ENCODE measurements at places on chromosomes 16 and 17.

- DNase-seq, result no peak
These were observed 2.0 kb downstream of the SRCAP start for GRCh38 chr16:30700971-30701370.

GRCh38 chr17:48102798-48103715 is 1.8 kb upstream of the CBX1 start:
- no peak for DNase-seq

DNA sequence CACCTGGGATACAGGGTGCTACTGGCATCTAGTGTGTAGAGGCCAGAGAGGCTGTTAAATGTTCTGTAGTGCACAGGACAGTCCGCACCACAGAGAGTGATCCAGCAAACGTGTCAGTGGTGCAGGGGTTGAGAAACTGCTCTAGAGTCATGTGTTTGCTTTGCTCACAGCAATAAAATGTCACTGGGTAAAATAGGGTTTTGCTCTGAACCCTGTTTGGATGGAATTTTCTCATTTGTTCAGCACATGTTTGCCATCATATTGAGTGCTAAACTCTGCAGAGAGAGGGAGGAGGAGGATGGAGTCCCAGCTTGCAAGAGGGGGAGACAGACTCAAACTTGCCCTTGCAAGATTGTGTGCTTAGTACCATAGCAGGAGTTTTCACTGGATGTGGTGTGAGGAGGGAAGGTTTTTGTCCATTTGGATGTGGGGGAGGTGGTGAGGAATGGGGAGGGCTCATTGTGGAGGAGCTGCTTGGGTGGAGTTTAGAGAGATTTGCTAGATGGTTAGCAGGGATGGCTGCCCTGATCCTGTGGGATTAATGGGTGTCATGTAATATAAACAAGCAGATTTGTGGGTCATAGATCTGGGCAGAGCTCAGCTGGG is 11.8 kb downstream of the PLCG2 start:
- no peak for DNase-seq

GRCh38 chr16:51875834-51876600 is 670.9 kb downstream of the TOX3 start:
- no peak for DNase-seq

GRCh38 chr16:63816276-63816675 is 1305.6 kb downstream of the CDH11 start:
- no peak for DNase-seq

GRCh38 chr16:19680881-19681340 is 37.1 kb downstream of the KNOP1 start:
- DNase-seq, result no peak

DNA sequence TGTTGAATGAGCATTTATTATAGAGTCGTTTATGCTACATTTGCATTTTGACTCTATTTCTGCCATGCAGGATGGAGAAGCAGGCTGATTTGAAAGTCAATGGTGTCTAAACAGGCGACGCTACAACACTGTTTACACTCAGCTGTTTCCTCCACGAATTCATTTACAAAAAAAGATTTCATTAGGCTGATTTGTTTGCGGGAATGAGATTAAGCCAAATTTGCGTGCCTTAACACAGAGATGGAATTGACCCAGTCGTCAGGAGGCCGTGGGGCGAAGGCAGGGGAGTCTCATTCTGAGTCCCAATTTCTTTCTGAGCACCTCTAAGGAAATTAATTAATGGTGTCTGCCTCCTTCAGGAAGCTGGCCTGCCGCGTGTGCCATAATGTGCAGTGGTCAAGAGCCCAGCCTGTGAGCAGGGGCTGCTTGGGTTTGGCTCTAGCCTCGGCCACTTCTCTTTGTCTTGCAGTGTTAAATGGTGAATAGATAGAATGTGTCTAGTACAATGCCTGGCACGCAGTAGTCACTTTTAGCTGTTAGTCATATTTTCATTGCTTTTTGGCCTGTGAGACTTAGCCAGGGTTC is 88.6 kb upstream of the NKD1 start:
- DNase-seq, result no peak

GRCh38 chr16:79721270-79721669 is 120.7 kb upstream of the MAF start:
- DNase-seq, result no peak

GRCh38 chr17:45063198-45063597 is 2.1 kb downstream of the NMT1 start:
- no peak for DNase-seq

DNA sequence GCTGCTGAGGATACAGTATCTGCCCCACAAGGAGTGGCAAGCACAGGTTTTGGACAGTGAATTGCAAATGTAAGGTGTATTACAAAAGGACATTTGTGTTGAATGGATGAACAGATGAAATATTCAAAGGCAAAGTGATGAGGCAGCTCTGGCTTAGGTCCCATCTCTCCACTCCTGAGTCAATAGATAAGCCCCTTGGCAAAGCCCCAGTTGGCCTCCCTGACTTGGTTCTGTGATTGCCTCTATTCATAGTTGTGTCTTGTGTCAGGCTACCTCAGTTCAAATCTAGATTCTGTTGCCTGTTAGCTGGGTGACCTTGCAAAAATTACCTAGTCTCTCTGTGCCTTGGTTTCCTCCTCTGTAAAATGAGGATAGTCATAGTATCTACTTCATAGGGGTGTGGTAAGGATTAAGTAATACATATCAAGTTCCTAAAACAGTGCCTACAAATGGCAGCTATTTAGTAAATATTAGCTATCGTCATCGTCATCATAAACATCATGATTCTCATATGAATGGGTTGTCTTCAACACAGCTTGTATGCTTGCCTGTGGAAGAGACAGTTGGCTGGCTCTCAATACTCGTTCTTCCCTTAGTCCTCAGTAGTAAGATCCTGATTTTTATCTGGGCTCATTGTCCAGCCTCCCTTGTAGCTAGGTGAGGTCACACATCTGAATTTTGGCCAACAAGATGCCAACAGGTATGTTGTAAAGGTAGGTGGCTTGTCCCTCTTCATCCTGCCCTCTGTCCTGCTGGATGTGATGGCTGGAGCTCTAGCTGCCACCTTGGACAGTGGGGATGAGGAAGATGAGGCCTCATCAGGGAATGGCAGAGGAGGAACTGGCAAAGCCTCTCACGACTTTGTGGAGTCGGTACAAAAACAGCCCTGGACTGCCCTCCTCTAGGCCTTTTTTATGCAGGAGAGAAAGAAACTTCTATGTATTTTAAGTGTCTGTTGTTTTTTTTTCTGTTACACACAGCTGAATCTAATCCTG is 2.1 kb upstream of the MFAP4 start:
- DNase-seq, result no peak

GRCh38 chr17:69150333-69150732 is 8.6 kb upstream of the ABCA6 start:
- DNase-seq, result no peak

DNA sequence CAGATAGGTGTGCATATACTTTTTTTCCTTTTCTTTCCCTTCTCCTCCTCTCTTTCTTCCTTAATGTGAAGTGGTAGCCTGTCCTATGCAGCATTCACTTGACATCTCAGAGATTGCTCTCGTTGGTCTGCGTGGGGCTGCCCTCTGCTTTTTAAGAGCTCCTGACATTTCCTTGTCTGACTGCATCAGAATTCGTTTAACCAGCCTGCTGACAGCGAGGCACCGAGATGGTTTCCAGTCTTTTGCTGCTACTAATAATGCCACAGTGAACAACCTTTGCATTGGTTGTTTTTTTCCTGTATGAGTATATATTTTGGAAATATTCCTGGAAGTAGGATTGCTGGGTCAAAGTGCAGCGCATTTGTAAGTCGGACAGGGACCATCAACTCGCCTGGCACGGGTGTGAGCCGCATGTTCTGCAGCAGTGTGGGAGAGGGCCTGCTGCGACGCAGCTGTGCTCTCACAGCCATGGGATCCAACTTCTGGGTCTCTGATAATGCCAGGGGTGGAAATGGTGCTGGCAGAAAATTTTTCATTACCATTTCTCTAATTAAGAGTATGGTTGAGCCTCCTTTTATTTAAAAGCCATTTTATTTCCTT is 154.3 kb downstream of the SNX29 start:
- DNase-seq, result no peak

DNA sequence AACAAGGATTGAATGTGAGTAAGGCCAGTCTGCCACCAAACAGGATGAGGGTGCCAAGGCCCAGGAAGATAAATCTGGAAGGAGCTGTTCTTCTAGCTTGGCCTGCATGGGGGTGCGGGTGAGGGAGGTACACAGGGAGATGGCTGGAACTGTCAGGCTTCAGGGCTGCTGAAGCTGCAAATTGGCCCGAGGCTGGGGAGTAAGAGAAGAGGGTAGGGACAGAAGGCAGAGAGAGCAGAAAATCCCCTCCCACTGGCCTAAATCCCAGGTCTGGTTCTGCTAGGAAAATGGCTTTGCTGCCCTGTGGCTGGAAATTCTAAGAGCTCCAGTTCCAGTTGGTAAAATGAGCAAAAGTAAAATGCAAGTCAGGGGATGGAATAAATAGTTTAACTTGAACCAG is 87.9 kb downstream of the CCDC182 start:
- no peak for DNase-seq

GRCh38 chr17:11797803-11798202 is 199.5 kb downstream of the ZNF18 start:
- no peak for DNase-seq

GRCh38 chr16:87145181-87146176 is 171.7 kb downstream of the C16orf95 start:
- DNase-seq, result no peak

GRCh38 chr17:33582661-33583060 is 289.6 kb upstream of the ASIC2 start:
- DNase-seq, result no peak

DNA sequence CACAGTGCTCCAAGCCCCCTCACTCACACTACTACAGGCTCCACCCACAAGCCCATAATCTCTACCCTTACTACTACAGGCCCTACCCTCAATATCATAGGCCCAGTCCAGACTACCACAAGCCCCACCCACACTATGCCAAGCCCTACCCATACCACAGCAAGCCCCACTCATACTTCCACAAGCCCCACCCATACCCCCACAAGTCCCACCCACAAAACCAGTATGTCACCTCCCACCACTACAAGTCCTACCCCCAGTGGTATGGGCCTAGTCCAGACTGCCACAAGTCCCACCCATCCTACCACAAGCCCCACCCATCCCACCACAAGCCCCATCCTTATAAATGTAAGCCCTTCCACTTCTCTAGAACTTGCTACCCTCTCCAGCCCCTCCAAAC is 13.8 kb downstream of the RIPOR1 start:
- peak; percentile 45 for DNase-seq

DNA sequence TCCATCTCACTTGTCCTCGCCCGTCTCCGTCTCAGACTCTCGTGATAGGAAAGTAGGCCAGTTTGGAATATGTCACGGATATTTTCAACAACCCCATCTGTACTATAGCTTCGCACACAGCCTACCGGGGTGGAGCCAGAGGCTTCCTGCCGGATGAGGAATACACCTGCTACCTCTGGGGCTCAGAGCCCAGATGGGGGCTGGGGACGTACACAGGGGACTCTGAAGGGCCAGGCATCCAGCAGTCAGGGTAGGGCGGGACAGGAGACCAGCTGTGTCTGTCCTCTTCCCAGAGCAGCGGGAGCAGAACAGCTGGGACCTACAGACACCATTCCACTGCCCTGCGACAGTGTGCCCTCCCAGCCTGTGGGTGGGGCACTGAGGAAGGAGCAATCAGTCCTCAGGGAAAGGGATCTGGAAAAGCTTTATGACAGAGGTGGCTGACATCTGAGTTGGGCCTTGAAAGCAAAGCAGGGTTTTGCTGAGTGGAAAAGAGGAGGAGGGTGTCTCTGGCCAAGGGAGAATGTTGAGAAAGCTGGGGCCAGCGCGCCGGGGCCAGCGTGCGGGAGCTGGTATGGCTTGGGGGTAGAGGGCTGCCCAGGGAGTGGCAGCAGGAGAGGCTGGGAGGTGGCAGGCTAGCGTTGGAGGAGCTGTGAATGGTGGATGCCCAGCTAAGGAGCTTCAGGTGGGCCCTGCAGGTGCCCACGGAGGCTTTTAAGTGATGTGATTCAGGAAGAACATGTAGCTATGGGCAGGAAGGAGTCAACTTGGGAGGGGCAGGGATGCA is 11.5 kb upstream of the SRCIN1 start:
- DNase-seq, result no peak

GRCh38 chr17:28684963-28685362 is 23.0 kb downstream of the SUPT6H start:
- no peak for DNase-seq

GRCh38 chr17:30547778-30548573 is 70.8 kb downstream of the GOSR1 start:
- no peak for DNase-seq

DNA sequence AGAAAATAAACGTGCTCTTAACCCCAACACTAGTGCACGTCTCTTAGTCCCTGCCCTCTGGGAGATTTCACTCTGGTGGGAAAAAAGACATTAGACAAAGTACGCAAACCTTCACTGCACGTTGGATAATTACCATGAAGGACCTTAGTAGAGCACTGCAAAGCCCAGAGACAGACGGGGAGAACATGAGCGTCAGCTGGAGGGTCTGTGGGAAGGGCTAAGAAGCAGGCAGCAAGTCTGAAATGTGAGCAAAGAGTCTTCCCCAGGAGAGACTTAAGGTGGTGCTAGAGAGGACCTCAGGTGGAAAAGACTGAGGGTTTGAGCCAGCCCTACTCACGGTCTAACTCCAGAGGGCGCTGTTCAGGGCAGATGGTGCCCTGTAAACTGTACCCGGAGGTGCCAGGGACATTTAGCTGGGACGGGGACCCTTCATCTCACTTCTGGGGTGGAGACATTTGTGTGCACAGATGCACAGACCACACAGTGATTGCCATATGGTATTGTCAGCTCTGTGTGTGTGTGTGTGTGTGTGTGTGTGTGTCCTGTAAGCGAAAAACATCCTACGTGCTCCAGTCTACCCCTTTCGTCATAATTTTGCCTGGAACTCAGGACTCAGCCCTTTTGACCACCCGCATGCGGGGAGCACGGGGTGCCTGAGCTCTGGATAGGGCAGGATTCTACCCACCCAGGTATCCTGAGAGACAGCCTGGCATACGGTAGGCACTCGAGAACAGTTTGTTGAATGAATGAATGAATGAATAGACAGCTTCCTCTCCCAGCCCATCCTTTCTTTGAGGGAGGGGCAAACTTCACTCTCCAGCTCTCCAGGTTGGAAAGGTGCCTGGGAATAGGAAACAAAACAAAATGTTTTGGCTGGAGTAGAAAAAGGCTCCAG is 10.1 kb upstream of the STAC2 start:
- DNase-seq, result no peak

- no peak for DNase-seq
These were observed 117.6 kb downstream of the VPS53 start for GRCh38 chr17:596763-597644.

DNA sequence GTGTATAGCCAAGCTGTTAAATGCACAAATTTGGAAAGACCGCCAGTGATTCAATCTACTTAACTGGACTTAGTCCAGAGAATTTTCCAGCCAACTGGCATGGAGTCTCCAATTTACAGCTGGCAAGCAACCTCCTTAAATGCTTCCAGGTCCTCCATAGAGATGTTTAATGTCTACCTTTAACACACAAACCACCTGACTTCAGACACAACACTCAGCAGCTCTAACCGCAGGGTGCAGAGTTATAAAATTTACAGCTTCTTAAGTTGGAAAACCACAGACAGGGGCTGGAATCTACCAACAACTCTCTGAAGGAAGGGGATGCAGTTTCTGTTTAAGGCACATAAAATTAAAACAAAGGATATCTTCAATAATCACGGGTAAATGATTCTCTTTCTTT is 106.9 kb downstream of the SYCE1L start:
- DNase-seq, result no peak

Data from activated CD4-positive, alpha-beta T cell treated with anti-CD3 and anti-CD28 coated beads for 1 hour (primary cell).